HFFc6 (cell line): ENCODE measurements at places on chromosomes 3 and 15. TPM values are rescaled to one million over a fixed set of nuclear protein-coding genes. Genes with fewer than 3 reads are reported as not detected.

Gene SLC12A1
- total RNA-seq = not detected in 2 replicates

Gene GHSR
- not detected in 3 replicates for total RNA-seq

- H3K36me3 ChIP-seq = no peaks in the 10 kb centered on the region
- H3K27ac ChIP-seq = no peak overlapping the region
- no peak overlapping the region for H3K4me3 ChIP-seq
- peaks cover 18% of the 10 kb centered on the region for H3K4me1 ChIP-seq
Measured at GRCh38 chr3:12986031-12986430, 87.2 kb downstream of the IQSEC1 start.

DNA sequence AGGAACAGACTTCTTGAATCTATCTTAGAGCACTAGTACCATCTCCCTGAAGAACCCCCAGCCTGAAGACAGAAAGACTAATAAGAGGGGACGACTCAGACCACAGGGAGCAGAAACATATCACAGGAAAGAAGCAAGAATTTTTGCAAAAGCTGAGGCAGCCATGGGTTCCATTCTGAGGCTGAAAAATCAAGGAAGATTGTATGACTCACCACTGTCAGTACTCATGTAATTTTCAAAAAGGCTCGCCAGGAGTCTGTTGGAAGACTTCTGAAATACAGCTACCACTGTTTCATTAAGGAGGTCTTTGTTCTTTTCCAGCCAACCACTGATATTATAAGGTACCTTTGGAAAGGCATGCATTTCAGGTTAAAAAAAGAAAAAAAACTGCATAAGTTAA is 47.5 kb downstream of the MYH15 start:
- H3K27ac ChIP-seq = peak overlapping the region; percentile 80
- no peaks in the 10 kb centered on the region for H3K36me3 ChIP-seq
- H3K4me1 ChIP-seq = peaks cover 40% of the 10 kb centered on the region

DNA sequence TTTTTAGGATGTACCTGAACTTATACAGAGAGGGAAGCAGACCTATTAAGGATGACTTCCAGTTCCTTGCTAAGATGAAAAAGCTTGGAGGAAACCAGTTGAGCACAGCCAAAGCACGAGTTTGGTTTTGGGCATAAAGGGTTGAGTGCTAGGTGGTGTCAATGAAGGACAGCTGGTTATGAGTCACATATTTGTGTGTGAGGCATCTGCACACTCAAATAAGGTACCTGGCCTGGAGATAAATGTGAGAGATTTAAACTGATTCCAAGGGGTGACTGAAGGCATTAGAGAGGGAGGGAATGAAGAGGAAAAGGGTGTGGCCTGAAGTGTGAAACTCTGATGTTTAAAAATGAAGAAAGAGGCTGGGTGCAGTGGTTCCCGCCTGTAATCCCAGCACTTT is 486.7 kb downstream of the DIPK2A start:
- no peak for DNase-seq
- H3K4me1 ChIP-seq = no peaks in the 10 kb centered on the region
- no peak overlapping the region for H3K4me3 ChIP-seq
- H3K27me3 ChIP-seq = no peaks in the 10 kb centered on the region
- peaks cover 4% of the 10 kb centered on the region; the same call in 1 of the 2 replicates for H3K36me3 ChIP-seq

GRCh38 chr3:186241910-186242821 is 119.9 kb downstream of the DGKG start:
- no peak overlapping the region for H3K4me3 ChIP-seq
- no peak overlapping the region for H3K27ac ChIP-seq
- no peaks in the 10 kb centered on the region for H3K36me3 ChIP-seq
- H3K27me3 ChIP-seq = peaks cover 21% of the 10 kb centered on the region

GRCh38 chr15:73899197-73900094 is 26.1 kb downstream of the TBC1D21 start:
- H3K36me3 ChIP-seq = no peaks in the 10 kb centered on the region
- H3K27me3 ChIP-seq = peaks cover 2% of the 10 kb centered on the region
- no peak overlapping the region for H3K4me3 ChIP-seq
- no peak overlapping the region for H3K27ac ChIP-seq
- H3K4me1 ChIP-seq = peaks cover 43% of the 10 kb centered on the region

- peaks cover 34% of the 10 kb centered on the region for H3K36me3 ChIP-seq
- H3K4me1 ChIP-seq = peaks cover 40% of the 10 kb centered on the region
- H3K27me3 ChIP-seq = no peaks in the 10 kb centered on the region; the same call in 1 of the 2 replicates
- DNase-seq = no peak
Measured at GRCh38 chr3:136932523-136932922, 25.3 kb upstream of the IL20RB start.

DNA sequence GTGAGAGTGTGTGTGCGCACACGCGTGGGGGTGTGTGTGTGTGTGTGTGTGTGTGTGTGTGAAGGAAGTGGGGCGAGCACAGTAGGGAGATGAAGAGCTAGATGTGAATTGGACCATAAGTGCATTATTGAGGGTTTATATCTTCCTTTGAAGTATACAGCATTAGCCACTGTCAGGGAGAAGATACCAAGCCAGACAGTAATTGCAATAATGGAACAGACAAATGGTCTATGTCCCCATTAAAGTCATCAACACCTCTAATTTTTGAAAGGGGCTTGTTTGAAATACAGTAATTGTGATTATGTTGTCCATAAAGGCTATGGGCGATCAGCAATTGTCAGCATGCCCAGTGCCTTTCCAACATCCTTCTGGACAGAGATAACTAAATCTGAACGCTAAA is 429.2 kb upstream of the NR2F2 start:
- H3K36me3 ChIP-seq = no peaks in the 10 kb centered on the region
- no peaks in the 10 kb centered on the region for H3K4me1 ChIP-seq
- DNase-seq = no peak
- H3K27ac ChIP-seq = no peak overlapping the region
- H3K4me3 ChIP-seq = no peak overlapping the region
- H3K27me3 ChIP-seq = no peaks in the 10 kb centered on the region; the same call in 1 of the 2 replicates

- no peaks in the 10 kb centered on the region for H3K36me3 ChIP-seq
- no peaks in the 10 kb centered on the region; the same call in 1 of the 2 replicates for H3K4me1 ChIP-seq
- H3K4me3 ChIP-seq = no peak overlapping the region
- H3K27ac ChIP-seq = no peak overlapping the region
Measured at GRCh38 chr15:94387849-94388441, 156.6 kb downstream of the MCTP2 start.

GRCh38 chr3:24648063-24648462 is 153.4 kb upstream of the THRB start:
- H3K27ac ChIP-seq = no peak overlapping the region
- H3K4me3 ChIP-seq = no peak overlapping the region
- no peak for DNase-seq
- no peaks in the 10 kb centered on the region; the same call in 1 of the 2 replicates for H3K27me3 ChIP-seq

GRCh38 chr3:124845406-124845805 is 41.8 kb downstream of the ITGB5 start:
- DNase-seq = peak; percentile 92
- peak overlapping the region; percentile 97 for H3K27ac ChIP-seq
- H3K4me3 ChIP-seq = peak overlapping the region; percentile 64
- H3K4me1 ChIP-seq = peaks cover 71% of the 10 kb centered on the region
- peaks cover 64% of the 10 kb centered on the region for H3K36me3 ChIP-seq

- peak overlapping the region; percentile 54; the same call in 1 of the 2 replicates for H3K27ac ChIP-seq
- DNase-seq = no peak
- peaks cover 26% of the 10 kb centered on the region for H3K4me1 ChIP-seq
- peak overlapping the region; percentile 98 for H3K4me3 ChIP-seq
- H3K27me3 ChIP-seq = peaks cover 4% of the 10 kb centered on the region; the same call in 1 of the 2 replicates
Measured at GRCh38 chr3:52707585-52707984, 1.7 kb downstream of the SPCS1 start.

- H3K36me3 ChIP-seq = no peaks in the 10 kb centered on the region
- H3K4me1 ChIP-seq = peaks cover 48% of the 10 kb centered on the region
- H3K27ac ChIP-seq = peak overlapping the region; percentile 42; the same call in 1 of the 2 replicates
- DNase-seq = no peak
- no peaks in the 10 kb centered on the region for H3K27me3 ChIP-seq
- peak overlapping the region; percentile 73; the same call in 1 of the 2 replicates for H3K4me3 ChIP-seq
Measured at GRCh38 chr3:152200476-152201420, 68.0 kb upstream of the MBNL1 start.

- H3K4me1 ChIP-seq = 0 out of 2 replicates have a peak, but pooled peaks cover 6% of the 10 kb centered on the region
- DNase-seq = peak; percentile 37
- no peaks in the 10 kb centered on the region for H3K36me3 ChIP-seq
- H3K27me3 ChIP-seq = peaks cover 41% of the 10 kb centered on the region
Measured at GRCh38 chr3:193829781-193830180, 236.8 kb downstream of the OPA1 start.

DNA sequence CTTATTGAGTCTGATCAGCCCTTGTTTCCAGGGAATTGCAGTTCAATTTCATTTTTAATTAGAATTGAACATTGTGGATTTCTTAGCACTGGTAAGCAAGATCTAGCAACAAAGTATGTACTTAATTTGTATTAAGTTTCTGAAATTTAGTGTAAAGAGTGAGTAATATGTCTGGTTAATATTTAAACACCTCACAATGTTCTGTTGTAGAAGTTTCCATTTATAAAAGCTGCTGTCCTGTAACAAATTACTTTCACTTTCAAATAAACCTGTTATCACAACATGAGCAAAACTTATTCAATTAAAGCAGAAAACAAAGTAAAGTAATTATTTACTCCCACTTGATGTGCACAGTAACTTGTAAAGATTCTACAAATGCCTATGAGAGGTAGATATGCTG is 448.5 kb downstream of the NAALADL2 start:
- no peaks in the 10 kb centered on the region; the same call in 1 of the 2 replicates for H3K27me3 ChIP-seq
- no peak for DNase-seq
- H3K4me1 ChIP-seq = peaks cover 11% of the 10 kb centered on the region
- no peak overlapping the region for H3K27ac ChIP-seq
- H3K4me3 ChIP-seq = peak overlapping the region; percentile 38
- H3K36me3 ChIP-seq = no peaks in the 10 kb centered on the region

DNA sequence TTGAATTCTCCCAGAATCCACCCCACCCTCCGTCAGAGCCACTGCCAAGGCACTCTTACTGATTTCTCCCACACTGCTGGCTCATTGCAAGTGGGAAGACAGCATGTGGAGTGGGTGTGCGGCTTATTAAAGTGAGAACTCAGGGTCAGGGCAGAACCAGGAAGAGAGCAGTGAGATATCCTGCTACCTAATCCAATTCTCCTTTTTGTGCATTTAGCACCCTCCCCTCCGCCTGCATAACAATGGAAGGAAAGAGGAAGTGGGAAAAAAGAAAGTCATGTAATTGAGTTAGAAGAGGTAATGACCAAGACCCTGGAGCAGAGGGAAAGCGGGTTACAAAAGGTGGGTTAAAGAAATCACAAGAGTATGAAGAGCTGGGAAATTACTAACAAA is 27.8 kb upstream of the PIK3CB start:
- peak overlapping the region; percentile 75 for H3K27ac ChIP-seq
- peaks cover 4% of the 10 kb centered on the region; the same call in 1 of the 2 replicates for H3K27me3 ChIP-seq
- DNase-seq = no peak
- H3K4me1 ChIP-seq = peaks cover 28% of the 10 kb centered on the region

- no peaks in the 10 kb centered on the region; the same call in 1 of the 2 replicates for H3K27me3 ChIP-seq
- DNase-seq = no peak
- no peak overlapping the region for H3K4me3 ChIP-seq
- H3K4me1 ChIP-seq = no peaks in the 10 kb centered on the region
Measured at GRCh38 chr15:91632176-91632575, 221.3 kb upstream of the SLCO3A1 start.

DNA sequence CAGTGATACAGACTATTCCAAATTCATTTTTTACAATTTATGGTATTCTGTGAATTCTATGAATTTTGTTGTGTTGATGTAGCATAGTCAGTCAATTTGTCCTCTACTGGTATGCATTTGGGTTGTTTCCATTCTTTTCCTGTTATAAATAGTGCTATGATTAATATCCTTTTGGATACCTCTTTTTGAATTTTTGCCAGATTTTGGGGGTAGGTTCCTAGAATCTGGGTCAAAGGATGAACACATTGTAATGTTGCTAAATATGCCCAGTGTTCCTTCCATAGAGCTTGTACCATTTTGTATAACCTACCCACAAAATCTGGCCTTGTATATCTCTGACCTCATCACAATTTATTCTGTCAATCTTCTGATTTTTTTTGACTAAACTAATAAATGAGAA is 44.4 kb upstream of the C3orf38 start:
- H3K36me3 ChIP-seq = peaks cover 22% of the 10 kb centered on the region
- peaks cover 65% of the 10 kb centered on the region for H3K4me1 ChIP-seq
- H3K4me3 ChIP-seq = no peak overlapping the region
- peaks cover 2% of the 10 kb centered on the region; the same call in 1 of the 2 replicates for H3K27me3 ChIP-seq

DNA sequence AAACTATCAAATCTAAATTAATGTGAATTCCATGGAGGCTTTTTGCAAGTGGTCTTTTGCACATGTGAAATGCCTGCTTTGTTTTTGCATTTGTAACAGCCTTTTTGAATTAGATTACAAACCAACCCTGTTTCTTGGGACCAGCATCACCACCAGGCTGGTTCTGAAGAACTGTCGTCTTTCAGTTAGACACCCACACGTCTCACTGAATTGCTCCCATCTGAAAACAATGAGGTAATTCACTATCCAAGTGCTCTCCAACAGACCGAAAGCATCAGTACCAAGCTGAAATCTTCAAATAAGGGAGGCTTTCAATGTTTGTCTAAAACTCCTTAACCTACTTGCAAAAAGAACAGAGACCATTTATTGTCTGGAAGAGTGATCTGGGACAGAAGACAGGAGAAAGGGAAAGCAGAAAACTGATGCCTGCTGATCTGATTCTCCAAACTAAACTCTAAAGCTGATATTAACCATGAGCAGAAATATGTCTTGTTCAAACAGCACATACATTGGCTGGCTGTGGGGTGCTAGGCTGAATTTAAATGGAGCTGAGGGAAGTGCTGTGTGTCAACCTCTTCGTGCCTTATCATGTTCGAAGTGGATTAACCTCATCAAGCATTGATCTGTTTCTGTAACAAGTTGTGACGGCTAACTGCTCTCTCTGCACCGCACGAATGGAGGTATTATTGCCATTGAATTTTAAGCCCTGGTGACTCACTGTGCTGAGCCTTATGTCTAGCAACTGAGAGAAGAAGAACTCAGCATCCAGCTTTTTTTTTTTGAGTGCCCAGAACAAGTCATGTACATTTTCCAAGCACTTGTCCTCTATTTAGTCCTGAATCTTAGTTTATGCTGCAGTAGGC is 213.7 kb upstream of the P2RY1 start:
- no peaks in the 10 kb centered on the region for H3K36me3 ChIP-seq
- no peaks in the 10 kb centered on the region; the same call in 1 of the 2 replicates for H3K27me3 ChIP-seq
- peak overlapping the region; percentile 24; the same call in 1 of the 2 replicates for H3K4me3 ChIP-seq
- no peak overlapping the region; the same call in 1 of the 2 replicates for H3K27ac ChIP-seq
- no peak for DNase-seq
- H3K4me1 ChIP-seq = peaks cover 7% of the 10 kb centered on the region; the same call in 1 of the 2 replicates

DNA sequence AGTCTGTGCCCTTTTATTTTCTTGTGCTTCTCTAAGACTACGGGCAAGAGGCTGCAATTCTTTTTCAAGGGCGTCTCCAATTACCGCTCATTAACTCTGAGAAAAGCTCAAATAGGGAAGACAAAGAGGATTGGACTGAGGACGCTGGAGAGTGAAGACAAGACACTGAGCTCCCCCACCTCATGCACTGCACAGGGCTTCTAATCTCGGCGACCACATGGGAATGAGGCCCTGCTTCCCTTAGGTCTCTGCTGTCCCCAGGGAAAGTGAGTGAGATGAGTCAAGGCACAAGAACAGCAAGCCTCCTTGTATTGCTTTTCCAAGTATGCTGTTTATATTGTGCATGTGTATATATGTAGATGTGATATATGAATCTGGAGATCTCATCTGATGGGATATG is 392.2 kb upstream of the CFAP20DC start:
- no peaks in the 10 kb centered on the region; the same call in 1 of the 2 replicates for H3K27me3 ChIP-seq
- no peak overlapping the region for H3K27ac ChIP-seq
- H3K4me3 ChIP-seq = no peak overlapping the region

GRCh38 chr3:172675441-172676193 is 35.2 kb downstream of the NCEH1 start:
- peak overlapping the region; percentile 70 for H3K27ac ChIP-seq
- H3K4me1 ChIP-seq = peaks cover 74% of the 10 kb centered on the region
- DNase-seq = peak; percentile 64
- H3K36me3 ChIP-seq = peaks cover 17% of the 10 kb centered on the region
- H3K4me3 ChIP-seq = no peak overlapping the region
- H3K27me3 ChIP-seq = peaks cover 3% of the 10 kb centered on the region; the same call in 1 of the 2 replicates
